ENCODE measurements at places on chromosomes 2 and 18.
A peak's percentile ranks its signal among the peaks of the same experiment; 100 is the strongest.

DNA sequence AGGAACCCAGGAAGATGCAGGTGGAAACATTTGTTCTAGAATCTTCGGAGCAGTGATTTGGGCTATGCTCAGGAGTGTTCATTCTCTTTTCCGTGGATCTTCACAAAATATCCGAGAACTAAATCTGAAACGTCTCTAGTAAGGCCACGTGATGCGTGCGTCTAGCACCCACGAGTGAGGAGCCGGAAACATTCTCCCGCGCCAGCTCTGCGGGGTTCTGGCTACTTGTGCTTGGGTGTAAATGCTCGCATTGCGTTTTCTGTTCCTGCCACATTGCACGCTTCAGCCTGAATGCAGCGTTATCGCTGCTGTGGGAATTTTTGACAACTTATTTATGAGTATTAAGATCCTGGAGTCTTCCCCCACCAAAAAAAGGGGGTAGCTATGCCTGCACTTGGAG lies 71.4 kb downstream of the KLHL29 start:
- no peak for DNase-seq

DNA sequence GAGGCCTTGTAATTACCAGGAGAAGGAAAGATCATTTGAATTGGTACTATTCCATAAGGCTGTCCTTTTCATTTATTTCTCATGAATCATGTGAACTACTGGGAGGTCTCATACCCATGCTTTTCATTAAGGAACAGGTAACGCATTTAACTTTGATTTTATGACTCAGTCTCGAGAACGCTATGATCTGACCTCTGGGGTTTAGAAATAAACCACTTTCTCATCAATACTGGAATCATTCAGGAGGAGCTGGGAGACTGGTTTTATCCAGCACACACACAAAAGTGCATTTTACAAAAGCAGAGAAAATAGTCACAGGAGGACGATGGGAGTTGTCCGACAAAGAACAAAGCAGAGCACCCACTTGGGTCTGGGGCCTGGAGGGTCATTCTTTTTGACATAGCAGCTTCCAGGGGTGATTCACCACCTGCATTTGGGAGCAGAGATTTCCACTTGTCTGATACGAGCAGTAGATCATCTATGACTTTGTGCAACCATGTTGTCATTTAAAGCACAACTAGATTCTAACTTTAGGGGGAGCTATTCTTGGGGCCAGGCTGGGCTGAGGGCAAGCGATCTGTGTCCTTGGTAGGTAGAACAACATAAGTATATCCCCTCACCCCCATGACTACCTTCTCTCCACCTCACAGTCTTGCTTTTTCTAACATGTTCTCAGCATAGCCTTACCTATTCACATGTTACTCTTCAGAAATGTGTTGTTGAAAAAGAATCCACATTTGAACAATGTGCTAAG lies 95.9 kb upstream of the SCG2 start:
- DNase-seq, result peak; percentile 23

- no peak for DNase-seq
Measured at GRCh38 chr2:163802284-163802683, 66.5 kb upstream of the FIGN start.

- no peak for DNase-seq
Measured at GRCh38 chr2:8139668-8140200, 542.1 kb upstream of the ID2 start.

DNA sequence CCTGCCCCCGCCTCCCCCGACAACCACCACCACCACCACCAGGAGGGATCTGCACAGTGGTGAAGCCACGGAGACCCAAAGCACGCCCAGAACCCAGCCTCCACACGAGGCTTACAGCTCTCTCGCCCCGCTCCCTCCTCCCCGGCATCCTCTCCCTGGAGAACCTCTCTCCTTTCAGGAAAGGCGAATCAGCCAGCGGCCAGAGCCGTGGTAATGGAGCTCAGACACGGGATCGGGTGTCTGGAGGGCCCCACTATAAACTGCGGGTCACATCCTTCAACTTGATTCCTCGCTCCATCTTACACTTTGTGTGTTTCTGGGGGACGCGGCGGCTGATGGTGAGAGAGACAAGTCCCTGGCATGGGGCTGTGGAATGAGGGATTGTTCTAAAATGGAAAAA lies 271.5 kb upstream of the SIX2 start:
- DNase-seq, result no peak

GRCh38 chr18:56000041-56000440 lies 412.0 kb upstream of the TCF4 start:
- no peak for DNase-seq

- DNase-seq, result no peak
Measured at GRCh38 chr2:209600341-209601171, 171.1 kb upstream of the UNC80 start.

DNA sequence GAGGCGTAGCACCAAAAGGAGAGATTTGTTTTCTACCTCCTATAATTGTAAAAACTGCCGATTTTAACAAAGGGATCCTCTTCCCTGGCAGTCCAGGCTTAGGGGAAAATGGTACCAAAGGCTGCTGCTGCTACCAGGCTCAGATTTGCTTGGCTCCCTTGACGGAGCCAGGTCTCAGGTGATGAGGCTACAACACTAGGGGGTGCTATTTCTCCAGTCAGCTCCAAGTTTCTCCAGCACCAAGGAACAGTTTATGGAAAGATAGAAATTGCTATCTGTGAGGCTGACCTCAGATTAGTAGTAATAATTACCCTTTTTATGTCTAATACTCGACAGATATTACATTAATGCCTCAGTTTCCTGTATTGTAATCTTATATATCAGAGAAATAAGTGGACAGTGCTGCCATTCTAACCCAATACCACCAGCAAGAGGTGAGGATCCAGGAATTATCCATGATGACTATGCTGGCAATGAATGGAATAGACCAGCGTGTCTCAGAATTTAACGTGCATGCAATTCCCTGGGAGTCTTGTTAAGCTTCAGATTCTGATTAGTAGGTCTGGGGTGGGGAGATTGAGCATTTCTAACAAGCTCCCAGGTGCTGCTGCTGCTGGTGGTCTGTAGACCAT lies 111.3 kb downstream of the ESCO1 start:
- peak; percentile 64 for DNase-seq

GRCh38 chr2:33589444-33589843 lies 9.7 kb downstream of the FAM98A start:
- no peak for DNase-seq

- DNase-seq, result no peak
Measured at GRCh38 chr2:47946593-47946992, 40.3 kb upstream of the FBXO11 start.

DNA sequence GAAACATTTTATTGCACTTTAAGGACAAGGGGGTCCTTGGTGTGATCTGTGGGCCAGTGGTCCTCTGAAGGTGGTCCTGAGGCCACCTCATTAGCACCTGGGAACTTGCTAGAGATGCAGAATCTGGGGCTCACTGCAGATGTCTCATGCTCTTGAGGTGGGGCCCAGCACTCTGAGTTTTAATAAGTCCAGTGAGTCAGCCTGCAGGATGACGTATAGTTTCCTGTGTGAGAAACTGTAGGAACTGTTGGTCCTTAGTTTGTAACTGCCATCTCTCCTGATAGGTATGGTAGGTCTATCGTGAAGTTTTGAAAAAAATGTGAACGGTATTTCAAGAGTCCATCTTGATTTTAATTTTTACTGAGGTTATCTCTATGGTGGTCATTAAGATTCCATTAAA lies 2.8 kb downstream of the TRPM8 start:
- DNase-seq, result peak; percentile 29

GRCh38 chr2:129050101-129050500 lies 731.4 kb upstream of the HS6ST1 start:
- DNase-seq, result no peak

DNA sequence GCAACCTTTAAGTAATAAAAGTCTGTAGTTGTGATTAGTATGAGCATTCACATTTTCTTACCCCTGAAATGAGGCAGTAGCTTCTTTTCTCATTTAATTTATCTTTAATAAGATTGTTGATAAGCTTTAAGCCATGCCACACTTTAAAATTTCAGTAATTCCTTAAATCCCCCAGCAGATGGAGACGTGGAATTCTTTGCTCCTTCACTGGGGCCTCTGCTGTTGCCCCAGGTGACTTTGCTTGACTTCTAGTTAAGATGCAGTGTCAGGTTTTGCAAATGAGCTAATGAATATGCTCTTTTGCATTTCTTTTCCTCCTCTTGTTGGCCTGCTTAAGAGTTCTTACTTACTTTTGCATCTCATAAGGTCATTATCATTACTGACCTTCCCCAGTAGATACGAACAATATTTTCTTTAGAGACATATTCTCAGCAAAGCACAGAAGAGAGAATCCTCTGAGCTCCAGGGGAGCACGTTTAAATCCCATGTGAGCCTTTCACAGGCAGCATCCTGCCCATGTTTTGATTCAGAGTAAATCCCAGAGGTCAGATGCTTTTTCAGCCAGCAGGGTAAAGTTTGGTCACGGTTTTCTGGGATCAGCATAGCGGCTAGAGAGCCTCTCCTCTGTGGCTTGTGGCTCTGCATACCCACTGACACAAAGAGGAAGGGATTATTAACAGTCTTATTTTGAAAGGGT lies 222.9 kb downstream of the PTPRM start:
- peak; percentile 75 for DNase-seq

DNA sequence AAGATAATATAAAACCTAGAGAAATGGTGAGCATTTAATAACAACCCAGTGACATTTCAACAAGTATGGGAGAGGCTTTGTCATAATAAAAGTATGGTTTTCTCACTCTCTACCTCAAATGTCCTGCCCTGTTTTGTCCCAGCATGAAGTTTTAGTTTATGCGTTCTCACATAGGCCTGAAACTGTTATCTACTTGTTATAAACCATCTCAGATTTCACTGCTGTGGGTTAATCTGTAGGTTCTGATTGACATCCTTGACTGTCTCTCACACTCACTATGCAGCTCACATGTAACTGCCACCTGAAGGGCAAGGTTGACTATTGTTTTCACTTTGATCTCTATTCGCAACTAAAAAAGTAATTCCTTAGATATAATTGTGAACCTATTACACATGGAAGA lies 44.9 kb downstream of the ZEB2 start:
- DNase-seq, result no peak

DNA sequence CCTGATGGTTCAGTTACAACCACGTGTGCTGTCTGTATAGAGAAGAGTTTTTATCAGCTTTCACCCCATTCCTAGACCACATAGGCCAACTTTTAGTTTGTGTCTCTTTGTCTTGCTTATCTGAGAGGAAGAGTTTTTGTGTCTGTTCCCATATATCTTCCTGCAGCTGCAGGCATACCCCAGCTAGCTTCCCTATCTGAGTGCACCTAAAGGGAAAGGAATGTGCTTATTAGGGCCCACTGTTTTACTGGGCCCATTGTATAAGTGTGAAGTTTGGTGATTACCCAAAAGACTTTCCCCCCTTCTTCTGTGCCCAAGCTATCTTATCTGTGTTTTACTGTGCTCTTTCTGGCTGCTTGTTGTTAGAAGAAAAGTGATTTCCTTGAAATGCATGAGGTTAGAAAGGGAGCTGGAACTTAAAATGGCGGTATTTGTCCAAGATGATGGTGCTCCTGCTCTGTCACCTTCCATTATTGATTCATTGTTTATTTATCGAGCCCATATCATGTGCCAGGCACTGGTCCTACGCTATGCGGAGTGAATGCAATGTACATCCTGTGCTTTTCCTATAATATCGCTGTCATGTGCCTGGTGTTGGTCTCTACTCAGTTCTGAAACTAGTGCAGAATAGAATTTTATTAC lies 57.2 kb downstream of the NYAP2 start:
- DNase-seq, result no peak

- DNase-seq, result no peak
Measured at GRCh38 chr2:98897746-98898145, 38.3 kb downstream of the CRACDL start.

- no peak for DNase-seq
Measured at GRCh38 chr2:230843132-230843531, 21.6 kb upstream of the ITM2C start.

DNA sequence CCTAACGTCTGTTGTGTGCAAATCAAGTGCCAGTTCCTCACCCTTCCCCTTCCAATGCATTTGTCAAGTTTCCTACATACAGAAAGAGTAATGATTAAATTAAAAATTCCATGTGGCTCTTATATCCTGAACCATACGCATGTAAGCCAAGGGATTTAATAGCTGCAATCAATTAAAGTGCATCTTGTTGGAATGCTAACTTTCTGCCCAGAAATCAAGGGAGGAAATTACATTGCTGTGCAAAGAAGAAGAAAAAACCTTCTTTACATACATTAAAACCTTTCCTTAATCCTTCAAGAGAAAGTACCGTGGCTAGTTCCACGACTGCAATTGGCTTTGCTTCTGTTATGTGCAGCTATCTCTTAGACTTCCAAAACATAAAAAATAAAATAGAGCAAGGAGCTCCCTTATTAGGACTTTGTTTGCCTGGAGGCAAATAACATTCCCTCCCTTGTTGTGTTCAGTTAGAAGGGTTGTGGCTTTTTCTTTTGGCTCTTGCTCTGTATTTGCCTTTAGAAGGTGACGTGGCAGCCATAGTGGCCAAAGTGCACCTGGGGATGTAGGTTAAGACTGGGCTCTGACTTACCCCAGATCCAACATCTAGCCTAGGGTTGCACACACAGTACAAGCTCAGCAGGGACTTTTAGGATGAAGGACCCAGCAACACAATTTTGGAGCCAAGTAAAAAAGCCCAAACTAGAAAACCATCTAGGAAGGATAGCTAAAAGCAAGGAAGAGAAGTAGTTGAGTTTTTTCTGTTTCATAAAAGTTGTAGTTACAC lies 158.3 kb downstream of the ANTXR1 start:
- DNase-seq, result no peak

GRCh38 chr2:164388511-164388910 lies 232.8 kb downstream of the GRB14 start:
- peak; percentile 77 for DNase-seq

DNA sequence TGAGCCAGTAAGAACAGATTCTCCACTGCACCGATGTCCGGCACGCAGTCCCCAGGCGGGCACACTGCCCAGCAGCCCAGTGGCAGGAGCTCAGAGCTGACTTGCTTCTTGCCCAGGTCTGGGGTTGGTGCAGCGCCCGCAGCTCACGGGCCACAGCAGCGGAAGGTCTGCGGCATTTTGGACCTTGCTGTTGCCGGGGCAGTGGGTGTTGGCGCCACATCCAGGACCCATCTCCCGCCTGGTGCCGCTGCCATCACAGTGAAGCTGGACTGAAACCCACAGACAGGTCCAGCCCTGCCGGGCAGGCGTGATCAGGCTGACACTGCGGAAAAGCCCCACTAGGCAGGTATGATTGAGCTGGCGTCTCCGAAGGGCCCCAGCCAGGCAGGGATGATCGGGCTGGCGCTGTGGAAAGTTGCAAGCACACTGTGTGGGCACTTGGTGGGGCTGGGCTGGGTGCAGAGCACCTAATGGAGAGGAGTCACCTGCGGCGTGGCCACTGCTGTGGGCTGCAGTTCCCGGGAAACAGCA lies 75.5 kb downstream of the SLC66A2 start:
- no peak for DNase-seq

DNA sequence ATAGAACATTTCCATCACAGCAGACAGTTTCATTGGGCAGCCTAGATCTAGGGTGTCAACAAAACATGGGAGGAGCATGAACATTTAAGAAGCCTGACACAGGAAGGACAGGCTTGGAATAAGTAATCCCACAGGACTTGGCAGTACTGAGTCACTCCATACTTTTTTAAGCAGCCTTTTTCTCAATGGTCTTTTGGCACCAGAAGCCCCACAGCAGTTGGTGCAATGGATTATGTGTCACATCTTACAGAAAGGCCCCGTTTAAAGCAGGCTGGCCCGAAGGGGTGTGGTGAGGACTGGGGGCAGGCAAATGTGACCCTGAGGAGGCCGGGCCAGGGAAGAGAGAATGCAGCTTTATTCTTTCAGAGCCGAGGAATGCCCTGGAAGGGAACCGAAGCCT lies 26.6 kb downstream of the SPTBN1 start:
- DNase-seq, result peak; percentile 70

Measured in urothelium cell line (cell line).